ENCODE measurements at places on chromosomes 6 and 20.

DNA sequence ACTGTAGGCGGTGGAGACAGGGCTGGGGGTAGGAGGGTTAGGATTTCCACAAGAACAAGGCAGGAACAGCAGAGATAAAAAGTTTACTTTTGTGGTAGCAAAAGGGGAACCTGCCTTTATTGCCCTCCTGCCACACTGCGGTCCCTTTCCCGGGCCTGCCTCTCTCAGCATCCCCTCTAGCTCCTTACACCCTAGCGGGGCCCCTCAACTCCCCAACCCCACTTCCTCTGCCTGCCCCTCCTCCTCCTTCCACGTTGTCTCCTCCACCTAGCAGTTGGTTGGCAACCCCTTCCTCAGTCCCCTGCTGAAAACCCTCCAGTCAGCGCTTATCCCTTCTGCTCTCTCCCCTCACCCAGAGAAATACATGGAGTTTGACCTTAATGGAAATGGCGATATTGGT is 714 bp downstream of the AIF1 start:
- peaks cover 7% of the 10 kb centered on the region for H3K27me3 ChIP-seq
- no peaks in the 10 kb centered on the region for H3K36me3 ChIP-seq
- no peak for DNase-seq
- H3K4me1 ChIP-seq, result no peaks in the 10 kb centered on the region

- DNase-seq, result no peak
- peaks cover 9% of the 10 kb centered on the region for H3K27me3 ChIP-seq
- no peak overlapping the region for H3K27ac ChIP-seq
- no peak overlapping the region for H3K4me3 ChIP-seq
- no peaks in the 10 kb centered on the region for H3K36me3 ChIP-seq
Measured at GRCh38 chr20:3775457-3776108, 5.7 kb downstream of the SPEF1 start.

DNA sequence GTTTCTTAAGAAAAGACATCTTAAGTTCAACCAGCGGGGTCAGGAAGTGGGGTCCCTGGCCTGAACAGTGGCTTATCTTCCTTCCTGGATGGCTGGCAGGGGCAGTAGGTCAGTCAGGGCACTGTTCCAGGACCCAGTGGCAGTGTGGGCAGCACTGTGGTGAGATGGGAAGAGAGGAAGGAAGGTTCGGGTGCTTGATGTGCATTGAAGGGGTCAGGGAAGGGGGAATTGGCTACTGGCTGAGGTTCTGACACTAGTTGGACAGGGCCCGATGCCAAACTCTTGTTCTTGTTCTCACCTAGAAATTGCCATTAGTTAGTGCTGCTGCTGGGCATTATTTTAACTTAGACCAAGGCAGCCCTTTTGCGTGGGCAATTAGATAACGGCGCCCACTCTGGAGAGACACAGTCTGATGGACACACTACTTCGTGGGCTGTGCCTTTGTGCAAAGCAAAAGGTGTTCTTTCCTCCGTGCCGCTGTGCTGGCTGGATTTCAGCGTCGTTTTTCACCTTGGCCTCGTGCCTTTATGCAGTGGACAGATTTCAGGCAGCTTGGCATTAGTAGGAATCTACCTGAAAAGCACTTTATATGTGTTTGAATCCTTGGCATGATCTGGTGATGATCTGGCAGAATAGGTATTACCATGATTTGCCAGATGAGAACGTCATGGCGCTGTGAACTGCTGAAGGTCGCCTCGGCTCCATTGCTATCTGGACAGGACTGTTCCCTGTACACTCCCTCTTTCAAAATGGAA is 30.3 kb downstream of the UTRN start:
- peaks cover 3% of the 10 kb centered on the region for H3K4me1 ChIP-seq
- no peaks in the 10 kb centered on the region for H3K36me3 ChIP-seq
- H3K27me3 ChIP-seq, result no peaks in the 10 kb centered on the region
- no peak overlapping the region for H3K4me3 ChIP-seq
- no peak for DNase-seq

- no peaks in the 10 kb centered on the region for H3K36me3 ChIP-seq
- H3K27ac ChIP-seq, result no peak overlapping the region
- H3K4me3 ChIP-seq, result no peak overlapping the region
- DNase-seq, result peak; percentile 95
- H3K27me3 ChIP-seq, result no peaks in the 10 kb centered on the region
Measured at GRCh38 chr6:15329197-15329671, 83.4 kb downstream of the JARID2 start.

DNA sequence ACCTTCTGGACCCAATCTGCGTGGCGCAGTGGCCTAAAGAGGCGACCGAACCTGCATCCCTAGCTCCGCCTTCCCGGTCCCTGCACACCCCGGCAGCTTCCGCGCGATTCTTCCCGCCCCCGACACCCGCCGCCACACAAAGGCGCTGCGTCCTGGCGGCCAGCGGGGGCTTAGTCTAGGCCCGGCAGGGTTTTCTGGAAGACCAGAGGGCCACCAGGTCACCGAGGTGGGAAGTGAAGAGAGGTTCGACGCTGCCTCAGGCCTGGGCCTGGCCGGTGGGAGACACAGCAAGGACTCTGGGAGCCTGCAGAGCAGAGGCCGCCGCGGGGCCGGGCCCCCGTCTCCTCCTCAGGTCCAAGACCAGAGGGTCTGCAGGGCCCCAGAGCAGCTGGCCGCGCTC is 154.9 kb downstream of the OR2B2 start:
- peaks cover 7% of the 10 kb centered on the region for H3K27me3 ChIP-seq
- H3K4me1 ChIP-seq, result no peaks in the 10 kb centered on the region
- no peaks in the 10 kb centered on the region for H3K36me3 ChIP-seq
- no peak overlapping the region for H3K4me3 ChIP-seq
- H3K27ac ChIP-seq, result no peak overlapping the region
- DNase-seq, result no peak

- no peaks in the 10 kb centered on the region for H3K36me3 ChIP-seq
- DNase-seq, result no peak
- H3K27ac ChIP-seq, result no peak overlapping the region
- no peaks in the 10 kb centered on the region for H3K27me3 ChIP-seq
- no peak overlapping the region for H3K4me3 ChIP-seq
Measured at GRCh38 chr20:54290636-54291035, 82.7 kb downstream of the PFDN4 start.

- no peak overlapping the region for H3K27ac ChIP-seq
- H3K36me3 ChIP-seq, result no peaks in the 10 kb centered on the region
- no peak overlapping the region for H3K4me3 ChIP-seq
- H3K4me1 ChIP-seq, result no peaks in the 10 kb centered on the region
Measured at GRCh38 chr20:53298911-53299310, 294.7 kb downstream of the ZNF217 start.

- no peak for DNase-seq
- H3K27ac ChIP-seq, result no peak overlapping the region
- peaks cover 4% of the 10 kb centered on the region for H3K27me3 ChIP-seq
- H3K36me3 ChIP-seq, result no peaks in the 10 kb centered on the region
Measured at GRCh38 chr20:61887596-61888093, 178.0 kb downstream of the TAF4 start.

- H3K27ac ChIP-seq, result 0 out of 2 replicates have a peak overlapping the region, but pooled peaks have one; percentile 4
- DNase-seq, result no peak
- no peaks in the 10 kb centered on the region for H3K27me3 ChIP-seq
- H3K4me3 ChIP-seq, result no peak overlapping the region
- H3K4me1 ChIP-seq, result peaks cover 4% of the 10 kb centered on the region
- H3K36me3 ChIP-seq, result no peaks in the 10 kb centered on the region
Measured at GRCh38 chr6:134146268-134147033, 94.0 kb upstream of the SLC2A12 start.
